ENCODE measurements at places on chromosomes 1 and 21.

- peak; percentile 77 for DNase-seq
Observed at GRCh38 chr1:153963850-153964331, 554 bp upstream of the SLC39A1 start.

DNA sequence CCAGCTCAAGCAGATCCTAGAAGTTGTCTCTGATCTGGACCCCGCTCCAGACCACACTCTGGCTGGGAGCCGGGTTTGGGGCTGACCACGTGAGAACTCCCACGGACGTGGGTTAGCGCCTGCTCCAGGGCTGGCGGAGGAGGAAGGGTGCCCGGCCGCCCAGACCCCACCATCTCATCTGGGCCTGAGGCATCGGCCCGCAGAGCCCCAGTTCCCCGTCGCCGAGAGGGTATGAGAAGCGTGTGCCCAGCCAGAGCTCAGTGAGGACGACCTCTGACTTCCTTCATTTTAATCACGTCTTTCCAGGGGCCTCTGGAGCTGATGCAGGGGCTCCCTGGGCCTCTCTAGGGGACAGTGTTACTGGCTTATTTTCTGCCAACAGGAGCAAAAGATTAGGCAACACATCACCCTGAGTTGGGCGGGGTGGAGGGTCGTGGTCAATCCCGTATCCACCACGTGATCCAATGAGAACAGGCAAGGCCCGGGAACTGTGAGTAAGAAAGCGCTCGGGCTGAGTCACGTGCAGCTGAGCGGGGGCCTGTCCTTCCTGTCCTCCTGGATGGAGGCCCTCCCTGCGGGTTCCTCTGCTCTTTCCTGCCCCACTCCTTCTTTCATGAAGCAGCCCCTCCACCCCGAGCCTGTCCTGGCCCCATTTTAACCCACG is 81.1 kb downstream of the SIK1 start:
- peak; percentile 51 for DNase-seq

DNA sequence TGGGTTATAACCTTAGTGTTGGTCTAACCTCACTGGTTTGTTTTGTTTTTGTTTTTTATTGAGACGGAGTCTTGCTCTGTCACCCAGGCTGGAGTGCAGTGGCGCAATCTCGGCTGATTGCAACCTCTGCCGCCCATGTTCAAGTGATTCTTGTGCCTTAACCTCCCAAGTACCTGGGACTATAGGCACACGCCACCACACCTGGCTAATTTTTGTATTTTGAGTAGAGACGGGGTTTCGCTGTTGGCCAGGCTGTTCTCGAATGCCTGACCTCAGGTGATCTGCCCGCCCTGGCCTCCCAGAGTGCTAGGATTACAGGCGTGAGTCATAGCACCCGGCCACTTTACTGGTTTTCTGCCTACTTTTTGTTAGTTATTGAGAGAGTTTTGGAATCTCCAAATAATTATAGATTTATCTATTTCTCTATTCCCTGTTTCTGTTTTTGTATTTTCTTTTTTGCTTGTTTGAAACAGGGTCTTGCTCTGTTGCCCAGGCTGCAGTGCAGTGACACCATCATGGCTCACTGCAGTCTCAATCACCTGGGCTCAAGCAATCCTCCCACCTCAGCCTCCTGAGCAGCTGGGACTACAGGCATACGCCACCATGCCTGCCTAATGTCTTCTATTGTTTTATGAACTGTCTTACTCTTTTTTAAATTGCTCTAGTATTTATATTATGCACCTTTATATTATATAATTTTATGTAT is 21.4 kb downstream of the SMG7 start:
- no peak for DNase-seq

DNA sequence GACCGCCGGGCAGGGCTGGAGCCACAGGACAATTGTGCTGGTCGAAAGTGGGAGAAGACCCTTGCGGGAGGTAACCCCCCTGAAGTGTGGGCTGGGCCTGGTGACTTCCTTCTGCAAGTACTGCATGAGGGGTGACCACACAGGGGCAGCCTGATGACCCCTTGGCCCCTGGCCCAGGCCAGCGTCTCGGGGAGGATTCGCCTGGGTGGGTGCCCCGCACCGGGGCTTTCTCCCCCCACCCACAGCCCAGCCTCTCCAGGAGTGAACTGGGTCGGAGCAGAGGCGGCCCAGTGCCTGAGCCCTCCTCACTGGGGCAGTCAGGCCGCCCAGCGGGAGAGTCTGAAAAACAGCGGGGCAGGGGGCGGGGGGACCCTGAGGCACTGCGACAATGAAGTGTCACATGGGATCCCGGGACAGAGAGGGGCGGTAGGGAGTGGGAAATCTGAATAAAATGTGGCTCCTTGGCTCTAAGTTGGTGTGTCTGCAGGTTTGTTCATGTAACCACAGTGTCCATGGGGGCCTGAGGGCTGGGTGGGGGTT is 1.6 kb upstream of the DNMT3L start:
- no peak for DNase-seq

- no peak for DNase-seq
Observed at GRCh38 chr21:25373126-25374082, 233.9 kb downstream of the MRPL39 start.

- no peak for DNase-seq
Observed at GRCh38 chr1:63797056-63797726, 23.4 kb downstream of the ROR1 start.

DNA sequence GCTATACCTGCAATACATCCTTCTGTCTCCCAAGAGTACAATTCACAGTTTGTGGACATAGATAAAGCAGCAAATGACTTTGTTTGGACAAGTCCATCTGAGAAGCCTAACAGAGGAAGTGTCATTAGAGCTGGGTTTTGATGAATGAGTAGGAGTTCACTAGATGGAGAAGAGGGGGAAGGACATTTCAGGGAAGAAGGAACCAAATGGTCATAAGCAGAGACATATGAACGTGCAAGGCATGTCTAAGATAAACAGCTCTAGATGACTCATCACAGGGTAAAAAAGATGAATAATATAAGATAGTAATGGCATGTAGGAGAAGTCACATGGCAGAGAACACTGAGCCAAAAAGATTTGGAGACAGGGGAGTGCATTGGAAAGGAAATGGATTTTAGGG is 54.5 kb downstream of the HMGB4 start:
- DNase-seq: no peak

DNA sequence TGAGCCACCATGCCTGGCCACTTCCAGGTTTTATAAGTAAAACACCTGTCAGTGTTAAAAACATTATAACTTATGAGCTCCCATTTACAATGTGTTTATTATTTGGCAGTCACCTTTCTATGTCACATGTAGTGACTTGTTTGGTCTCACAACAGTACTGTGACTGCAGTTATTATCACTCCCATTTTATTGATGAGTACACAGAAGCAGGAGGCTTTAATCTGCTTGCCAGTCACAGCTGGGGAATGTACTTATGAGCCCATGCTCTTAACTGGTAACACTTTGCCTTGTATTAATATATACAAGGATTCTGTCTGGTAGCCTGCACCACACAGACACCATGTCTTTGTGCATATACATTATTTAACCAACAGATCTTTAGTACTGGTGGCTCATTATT is 31.1 kb upstream of the BACH1 start:
- no peak for DNase-seq

Data from RWPE1 (cell line).